ENCODE measurements at places on chromosomes 11 and 22. TPM values are rescaled to one million over a fixed set of nuclear protein-coding genes. Genes with fewer than 3 reads are reported as not detected.

Gene PPP6R2
- total RNA-seq, result 62.1 TPM

- H3K27ac ChIP-seq, result no peak overlapping the region
- H3K36me3 ChIP-seq, result peaks cover 5% of the 10 kb centered on the region
- peaks cover 3% of the 10 kb centered on the region for H3K4me1 ChIP-seq
- H3K4me3 ChIP-seq, result no peak overlapping the region
These were observed 55.2 kb upstream of the SLC22A12 start for GRCh38 chr11:64535811-64536210.

Gene KDELR3
- not detected for total RNA-seq

Gene YPEL4
- total RNA-seq, result 1.8 TPM

GRCh38 chr11:109041876-109042275 is 377.0 kb downstream of the DDX10 start:
- no peak overlapping the region for H3K4me3 ChIP-seq
- DNase-seq, result no peak
- no peak overlapping the region for H3K27ac ChIP-seq
- H3K36me3 ChIP-seq, result no peaks in the 10 kb centered on the region

DNA sequence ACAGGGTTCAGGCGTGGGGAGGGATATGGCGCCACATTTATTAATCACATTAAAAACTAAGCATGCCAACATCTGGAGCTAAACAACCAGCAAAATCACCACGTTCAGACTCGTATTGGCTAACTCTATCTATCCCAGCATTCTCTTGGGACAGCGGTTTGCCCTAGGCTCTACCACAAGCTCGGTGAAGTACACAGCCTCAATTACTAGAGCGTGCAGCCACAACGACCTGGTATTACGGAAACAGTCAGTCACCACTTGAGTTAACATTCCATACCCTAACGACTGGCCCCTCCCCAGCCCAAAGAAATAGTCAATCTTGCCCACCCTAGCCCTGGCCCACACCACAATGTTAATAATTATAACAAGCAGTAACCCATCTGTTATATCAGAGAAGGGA is 32.1 kb downstream of the APOL5 start:
- DNase-seq, result no peak
- no peaks in the 10 kb centered on the region for H3K36me3 ChIP-seq
- no peaks in the 10 kb centered on the region for H3K27me3 ChIP-seq
- H3K4me3 ChIP-seq, result peak overlapping the region; percentile 25
- no peak overlapping the region for H3K27ac ChIP-seq

GRCh38 chr11:24496386-24496735 is 492 bp upstream of the LUZP2 start:
- H3K36me3 ChIP-seq, result no peaks in the 10 kb centered on the region
- H3K27ac ChIP-seq, result no peak overlapping the region
- DNase-seq, result no peak
- no peak overlapping the region for H3K4me3 ChIP-seq
- H3K4me1 ChIP-seq, result no peaks in the 10 kb centered on the region

DNA sequence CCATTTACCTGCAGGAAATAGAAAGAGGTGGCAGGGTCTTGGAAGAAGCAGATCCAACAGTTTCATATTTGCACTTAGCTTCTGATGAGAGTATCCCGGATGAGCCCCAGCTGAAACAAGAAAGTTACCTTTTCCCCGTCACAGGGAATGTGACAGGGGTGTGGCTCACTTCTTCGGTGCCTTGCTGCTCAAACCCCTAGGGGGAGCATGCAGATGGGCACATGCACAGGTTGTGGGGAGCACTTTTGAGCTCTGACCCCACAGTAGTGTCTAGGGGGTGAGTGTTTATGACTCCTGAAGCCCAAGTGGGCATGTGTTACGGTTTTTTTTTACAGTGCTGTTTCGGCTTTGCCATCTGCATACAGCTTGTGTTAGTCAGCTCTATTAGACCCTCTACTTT is 1221.0 kb downstream of the JRKL start:
- H3K4me3 ChIP-seq, result no peak overlapping the region
- H3K27ac ChIP-seq, result no peak overlapping the region
- no peaks in the 10 kb centered on the region for H3K36me3 ChIP-seq
- no peak for DNase-seq

- H3K27ac ChIP-seq, result peak overlapping the region; percentile 39
- DNase-seq, result no peak
- no peaks in the 10 kb centered on the region for H3K27me3 ChIP-seq
- no peak overlapping the region for H3K4me3 ChIP-seq
These were observed 69.2 kb downstream of the DGCR2 start for GRCh38 chr22:19052941-19053541.

Gene MMP8
- not detected for total RNA-seq

GRCh38 chr22:17918840-17919239 is 105.5 kb downstream of the MICAL3 start:
- H3K27ac ChIP-seq, result no peak overlapping the region
- DNase-seq, result no peak
- H3K36me3 ChIP-seq, result no peaks in the 10 kb centered on the region
- H3K27me3 ChIP-seq, result no peaks in the 10 kb centered on the region
- peaks cover 30% of the 10 kb centered on the region for H3K4me1 ChIP-seq

Gene CCND1
- 1.1 TPM for total RNA-seq

- DNase-seq, result no peak
- H3K27me3 ChIP-seq, result no peaks in the 10 kb centered on the region
- no peak overlapping the region for H3K27ac ChIP-seq
- H3K4me1 ChIP-seq, result no peaks in the 10 kb centered on the region
- H3K36me3 ChIP-seq, result no peaks in the 10 kb centered on the region
- no peak overlapping the region for H3K4me3 ChIP-seq
These were observed 147.0 kb upstream of the NTM start for GRCh38 chr11:131223198-131223991.

Gene CCDC15
- 1.3 TPM for total RNA-seq

DNA sequence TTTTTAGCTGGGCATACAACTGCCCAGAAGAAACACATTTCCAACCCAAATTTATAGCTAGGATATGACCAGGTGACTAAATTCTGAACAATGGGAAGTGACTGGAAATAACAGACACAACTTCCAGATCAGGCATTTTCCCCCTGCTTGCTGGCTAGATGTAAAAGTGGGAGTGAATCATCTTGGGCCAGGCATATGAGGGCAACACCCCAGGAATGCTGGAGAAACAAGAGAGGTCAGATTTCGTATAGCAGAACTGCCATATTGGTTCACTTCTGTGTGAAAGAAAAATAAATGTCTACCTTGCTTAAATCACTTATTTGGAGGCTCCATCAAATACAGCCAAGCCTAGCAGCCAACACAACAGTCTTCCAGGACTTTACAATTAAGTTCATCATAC is 7.4 kb downstream of the ATL3 start:
- H3K36me3 ChIP-seq, result no peaks in the 10 kb centered on the region
- H3K27ac ChIP-seq, result no peak overlapping the region
- no peaks in the 10 kb centered on the region for H3K27me3 ChIP-seq
- H3K4me3 ChIP-seq, result no peak overlapping the region
- no peak for DNase-seq
- peaks cover 34% of the 10 kb centered on the region for H3K4me1 ChIP-seq

DNA sequence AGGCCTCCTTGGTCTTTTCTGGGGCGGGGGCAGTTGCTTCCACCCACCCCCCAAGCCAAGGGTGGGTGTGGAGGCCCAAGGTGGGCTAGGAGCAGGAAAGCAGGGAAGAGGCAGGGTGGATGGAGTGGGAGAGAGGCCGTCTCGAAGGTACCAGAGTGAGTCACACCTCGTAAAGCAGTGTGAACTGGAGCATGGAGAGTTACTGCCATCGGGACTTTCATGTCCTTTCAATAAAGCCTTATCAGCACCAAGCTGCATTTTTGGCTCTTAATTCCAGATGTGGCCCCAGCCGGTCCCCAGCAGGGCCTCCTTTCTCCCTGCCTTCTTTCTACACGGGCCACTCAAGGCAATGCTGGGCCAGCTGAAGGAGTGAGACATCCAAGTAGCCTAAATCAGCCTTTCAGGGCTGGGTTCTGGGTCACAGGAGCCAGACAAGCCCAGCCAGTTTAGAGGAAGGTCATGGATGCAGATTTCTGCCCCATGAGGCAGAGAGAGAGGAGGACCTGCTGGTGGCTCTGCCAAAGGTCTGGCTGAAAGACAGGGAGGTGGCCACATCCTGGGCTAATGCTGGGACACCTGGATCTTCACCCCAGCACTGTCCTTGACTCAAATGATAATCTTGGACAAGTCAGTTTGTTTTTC is 59.0 kb upstream of the CD82 start:
- H3K27ac ChIP-seq, result no peak overlapping the region
- DNase-seq, result no peak
- no peak overlapping the region for H3K4me3 ChIP-seq

Gene LARGE1
- 2.1 TPM for total RNA-seq

DNA sequence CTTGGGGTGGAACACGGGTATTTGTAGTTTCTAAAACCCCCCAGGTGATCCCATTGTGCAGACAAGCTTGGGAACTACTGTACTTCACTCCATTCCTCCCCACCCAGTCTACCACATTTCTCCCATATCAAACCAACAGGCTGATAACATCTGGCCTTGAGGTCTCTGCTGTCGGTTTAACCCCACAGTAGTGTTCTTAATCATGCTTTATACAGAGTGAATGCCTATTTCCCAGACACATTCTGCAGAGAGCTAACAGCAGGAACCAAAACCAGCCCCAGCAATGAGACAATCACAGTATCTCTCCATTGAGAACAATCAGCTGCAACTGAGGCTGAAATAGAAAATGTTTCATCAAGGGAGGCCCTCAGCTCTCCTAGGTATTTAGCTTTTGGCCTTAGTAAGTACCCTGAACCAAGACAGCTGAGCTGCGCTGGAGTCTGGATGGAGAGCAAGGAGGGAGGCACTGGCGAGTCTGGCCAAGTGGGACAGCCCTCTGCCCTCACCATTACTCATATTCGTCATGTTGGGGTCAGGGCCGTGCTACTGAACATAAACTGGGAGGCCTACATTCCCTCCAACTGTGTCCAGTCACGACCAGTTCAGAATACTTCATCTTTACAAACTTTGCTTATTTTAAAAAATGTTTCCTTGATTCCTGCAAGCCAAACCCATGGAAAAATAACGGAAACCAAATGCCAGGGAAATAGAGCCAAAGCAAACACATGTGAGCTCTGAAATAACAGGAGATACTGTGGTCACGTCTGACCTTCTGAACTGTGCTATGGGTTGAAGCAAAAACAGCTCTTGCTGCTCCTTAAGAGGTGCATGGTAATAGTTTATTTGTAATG is 81.0 kb downstream of the CCDC34 start:
- peaks cover 14% of the 10 kb centered on the region for H3K27me3 ChIP-seq
- no peaks in the 10 kb centered on the region for H3K4me1 ChIP-seq
- H3K4me3 ChIP-seq, result no peak overlapping the region
- DNase-seq, result no peak

DNA sequence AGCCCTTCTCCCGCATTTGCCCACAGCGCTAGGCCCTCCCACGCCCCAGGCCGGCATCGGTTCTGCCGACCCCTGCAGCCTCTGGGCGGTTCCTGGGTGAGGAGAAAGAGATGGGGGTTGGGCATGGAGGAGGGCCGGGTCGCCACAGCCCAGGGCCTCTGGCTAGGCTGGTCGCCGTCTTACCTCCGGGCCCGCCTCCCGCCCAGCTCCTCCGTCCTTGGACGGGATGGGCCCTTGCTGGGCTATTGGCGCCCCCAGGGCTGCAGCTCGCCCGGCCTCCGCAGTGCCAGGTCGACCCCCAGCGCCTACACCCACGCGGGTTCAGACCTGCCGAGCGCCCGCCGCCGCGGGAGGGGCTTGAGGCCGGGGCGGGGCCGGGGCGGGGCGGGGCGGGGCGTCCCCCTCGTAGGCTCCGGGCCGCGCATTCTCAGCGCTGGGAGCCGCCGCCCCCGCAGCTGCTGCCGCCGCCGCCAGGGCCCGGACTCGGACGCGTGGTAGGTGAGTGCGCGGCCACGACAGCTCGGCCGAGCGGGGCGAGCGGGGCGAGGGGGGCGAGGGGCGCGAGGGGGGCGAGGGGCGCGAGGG is at the start of gene CD151:
CD151 (plus strand) TSS at position 424 of the 585 bp plus-strand sequence. CDS start 3,118 bp downstream, outside the sequence.
- peaks cover 20% of the 10 kb centered on the region for H3K4me1 ChIP-seq
- no peaks in the 10 kb centered on the region for H3K36me3 ChIP-seq
- DNase-seq, result peak; percentile 57
- H3K4me3 ChIP-seq, result peak within 1 kb of the TSS; percentile 81

DNA sequence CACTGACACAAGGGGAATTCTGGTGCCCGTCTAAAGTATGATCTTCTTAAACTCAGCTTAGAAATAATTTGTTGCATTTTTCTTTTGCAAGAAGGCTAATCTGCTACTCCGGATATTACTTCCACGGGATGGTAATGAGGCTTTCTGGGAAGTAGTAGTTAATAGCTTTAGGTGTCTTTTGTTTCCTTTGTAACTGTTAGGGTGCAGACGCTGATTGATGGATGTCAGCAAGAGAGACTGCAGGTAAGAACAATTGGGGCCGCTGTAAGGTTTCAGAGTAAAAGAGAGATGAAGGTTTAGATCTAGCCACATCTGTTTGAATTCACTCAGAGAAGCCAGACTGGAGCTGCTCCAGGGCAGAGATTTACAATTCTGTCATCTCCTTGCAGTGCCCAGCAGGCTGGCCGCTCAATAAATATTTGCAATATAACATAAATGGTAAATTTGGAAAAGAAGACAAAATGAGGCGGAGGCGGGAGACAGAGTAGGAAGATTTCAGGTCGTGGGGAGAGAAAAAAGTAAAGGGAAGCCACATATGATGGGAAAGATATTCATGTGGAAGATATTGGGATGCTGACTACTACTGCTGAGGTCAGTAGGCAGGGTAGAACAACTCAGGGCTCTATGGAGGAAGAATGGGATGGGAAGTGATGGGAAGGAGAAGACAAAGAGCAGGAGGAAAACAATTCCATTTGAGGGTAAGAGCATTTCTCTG is 320.5 kb downstream of the AASDHPPT start:
- H3K4me3 ChIP-seq, result no peak overlapping the region
- no peak for DNase-seq
- no peaks in the 10 kb centered on the region for H3K4me1 ChIP-seq
- no peaks in the 10 kb centered on the region for H3K36me3 ChIP-seq
- no peaks in the 10 kb centered on the region for H3K27me3 ChIP-seq
- H3K27ac ChIP-seq, result no peak overlapping the region

- H3K4me3 ChIP-seq, result no peak overlapping the region
- DNase-seq, result no peak
- H3K4me1 ChIP-seq, result peaks cover 4% of the 10 kb centered on the region
- H3K36me3 ChIP-seq, result no peaks in the 10 kb centered on the region
These were observed 51.6 kb upstream of the BARX2 start for GRCh38 chr11:129323896-129324502.

Gene APOA5
- total RNA-seq, result not detected

GRCh38 chr11:26225646-26226045 is 106.3 kb upstream of the ANO3 start:
- no peaks in the 10 kb centered on the region for H3K36me3 ChIP-seq
- H3K4me1 ChIP-seq, result no peaks in the 10 kb centered on the region
- DNase-seq, result no peak
- no peaks in the 10 kb centered on the region for H3K27me3 ChIP-seq
- H3K27ac ChIP-seq, result no peak overlapping the region

- H3K4me1 ChIP-seq, result peaks cover 3% of the 10 kb centered on the region
- no peak overlapping the region for H3K4me3 ChIP-seq
- H3K27ac ChIP-seq, result no peak overlapping the region
- H3K36me3 ChIP-seq, result peaks cover 3% of the 10 kb centered on the region
- DNase-seq, result no peak
These were observed 139.6 kb downstream of the PKNOX2 start for GRCh38 chr11:125304136-125304535.

DNA sequence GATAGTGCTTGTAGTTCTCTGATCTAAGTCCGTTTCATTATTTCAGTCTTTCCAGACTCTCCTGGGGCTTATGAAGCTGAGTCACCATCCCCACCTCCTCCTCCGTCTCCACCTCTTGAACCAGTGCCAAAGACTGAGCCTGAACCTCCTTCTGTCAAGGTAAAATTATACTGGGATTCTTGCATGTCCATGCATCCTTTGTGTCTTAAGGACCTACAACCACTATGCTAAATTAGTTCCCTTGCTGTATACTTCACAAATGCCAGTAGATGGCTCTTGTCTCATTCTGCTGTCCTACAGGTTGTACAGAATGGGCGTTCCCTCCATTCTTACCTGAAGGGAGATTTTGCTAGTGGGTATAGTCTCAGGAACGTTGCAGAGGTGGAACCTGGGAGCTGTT is 42.2 kb downstream of the POLD3 start:
- no peak overlapping the region for H3K27ac ChIP-seq
- no peaks in the 10 kb centered on the region for H3K4me1 ChIP-seq
- H3K4me3 ChIP-seq, result no peak overlapping the region
- DNase-seq, result no peak
